ENCODE measurements at places on chromosomes 7 and 10.

DNA sequence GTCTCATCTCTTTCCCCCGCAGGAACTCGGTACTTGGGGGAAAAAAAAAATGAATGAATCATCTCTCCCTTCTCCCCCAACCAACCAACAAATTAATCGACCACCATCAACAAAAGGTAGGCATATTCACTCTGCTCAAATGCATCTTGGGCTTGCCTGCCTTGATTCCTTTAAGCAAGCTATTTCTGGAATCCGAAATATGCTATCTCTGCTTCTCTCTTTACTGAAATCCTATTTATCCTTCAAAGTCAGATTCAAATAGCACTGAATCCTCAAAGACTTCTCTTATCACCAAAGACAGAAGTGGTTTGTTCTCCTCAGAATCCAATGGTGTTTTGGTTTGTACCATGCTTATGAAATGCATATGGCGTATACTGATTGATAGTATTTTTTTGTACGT is 49.6 kb upstream of the TPK1 start:
- no peak for DNase-seq

GRCh38 chr7:112073530-112073929 is 132.7 kb downstream of the DOCK4 start:
- DNase-seq = no peak

- DNase-seq = no peak
Observed at GRCh38 chr7:2761131-2761624, 73.2 kb downstream of the AMZ1 start.

- DNase-seq = no peak
Observed at GRCh38 chr7:72211175-72211574, 201.0 kb downstream of the CALN1 start.

- peak; percentile 26 for DNase-seq
Observed at GRCh38 chr10:119139464-119140067, 25.9 kb downstream of the SFXN4 start.

DNA sequence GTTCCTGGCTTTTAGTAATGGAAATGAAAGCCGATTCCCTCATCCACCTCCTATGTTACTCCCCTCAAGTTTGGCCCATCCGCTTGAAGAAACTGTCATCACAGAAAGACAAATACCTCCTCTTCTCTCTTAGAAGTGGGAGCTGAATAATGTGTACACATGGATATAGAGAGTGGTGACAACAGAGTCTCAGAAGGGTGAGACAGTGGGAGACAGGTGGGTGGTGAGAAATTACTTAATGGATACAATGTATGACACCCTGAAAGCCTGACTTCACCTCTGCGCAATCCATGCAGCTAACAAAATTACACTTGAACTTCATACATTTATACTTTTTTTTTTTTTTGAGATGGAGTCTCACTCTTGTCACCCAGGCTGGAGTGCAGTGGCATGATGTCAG is 217.5 kb downstream of the SKIDA1 start:
- DNase-seq = no peak

- DNase-seq = no peak
Observed at GRCh38 chr7:32618987-32619386, 123.7 kb downstream of the AVL9 start.

DNA sequence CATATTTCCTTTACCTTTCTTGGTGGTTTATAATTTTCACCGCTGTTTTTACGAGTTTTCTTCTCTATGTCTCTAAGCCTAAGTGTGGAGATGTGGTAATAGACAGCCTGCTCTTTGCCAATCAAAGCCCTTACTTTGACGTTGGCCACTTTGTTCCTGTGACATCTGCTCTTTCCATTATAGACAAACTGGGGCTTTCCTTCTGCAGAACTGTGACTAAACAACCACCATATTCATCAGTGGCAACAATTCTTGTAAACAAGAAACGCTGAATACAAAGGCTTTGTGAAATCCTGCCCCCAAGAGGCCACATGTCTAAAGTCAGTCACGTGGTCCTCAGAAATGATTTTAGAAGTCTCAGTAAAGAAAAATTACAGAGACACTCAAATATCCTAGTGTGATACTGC is 59.6 kb upstream of the CAPZA2 start:
- no peak for DNase-seq

DNA sequence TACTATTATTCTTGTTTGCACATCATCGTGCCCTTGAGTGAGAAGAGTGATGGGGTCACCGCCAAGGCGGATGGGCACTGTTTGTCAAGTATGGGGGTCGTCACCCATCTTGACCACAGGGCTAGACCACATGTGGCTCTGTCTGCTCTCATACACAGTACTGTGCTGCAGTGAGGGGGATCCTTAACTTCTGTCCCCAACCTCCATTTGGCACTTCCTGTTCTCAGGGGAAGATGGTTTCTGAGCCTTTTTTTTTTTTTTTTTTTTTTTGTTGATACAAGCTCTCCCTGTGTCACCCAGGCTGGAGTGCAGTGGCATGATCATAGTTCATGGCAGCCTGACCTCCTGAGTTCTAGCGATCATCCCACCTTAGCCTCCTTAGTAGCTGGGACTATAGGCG is 13.6 kb downstream of the WBP1L start:
- DNase-seq = no peak

- DNase-seq = no peak
Observed at GRCh38 chr10:84190621-84191020, 3.7 kb upstream of the CDHR1 start.

DNA sequence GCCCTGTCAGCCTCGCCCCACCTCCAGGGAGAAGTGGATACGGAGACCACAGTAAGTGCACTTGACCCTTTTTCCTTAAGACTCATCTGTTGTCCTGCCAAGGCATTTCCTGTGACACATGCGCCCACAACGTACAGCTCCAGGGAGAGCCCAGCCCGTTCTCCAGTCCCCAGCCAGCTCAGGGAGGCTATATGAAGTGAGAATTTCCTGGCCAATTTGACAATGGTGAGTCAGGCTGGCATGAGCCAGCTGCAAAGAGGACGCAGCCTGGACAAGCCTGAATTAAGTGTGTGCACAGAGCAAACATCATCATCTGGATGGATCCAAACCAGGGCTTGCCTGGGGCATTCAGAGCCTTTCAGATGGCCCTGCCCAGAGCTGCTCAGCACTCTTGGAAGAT is 244.8 kb downstream of the KCNMA1 start:
- DNase-seq = no peak

DNA sequence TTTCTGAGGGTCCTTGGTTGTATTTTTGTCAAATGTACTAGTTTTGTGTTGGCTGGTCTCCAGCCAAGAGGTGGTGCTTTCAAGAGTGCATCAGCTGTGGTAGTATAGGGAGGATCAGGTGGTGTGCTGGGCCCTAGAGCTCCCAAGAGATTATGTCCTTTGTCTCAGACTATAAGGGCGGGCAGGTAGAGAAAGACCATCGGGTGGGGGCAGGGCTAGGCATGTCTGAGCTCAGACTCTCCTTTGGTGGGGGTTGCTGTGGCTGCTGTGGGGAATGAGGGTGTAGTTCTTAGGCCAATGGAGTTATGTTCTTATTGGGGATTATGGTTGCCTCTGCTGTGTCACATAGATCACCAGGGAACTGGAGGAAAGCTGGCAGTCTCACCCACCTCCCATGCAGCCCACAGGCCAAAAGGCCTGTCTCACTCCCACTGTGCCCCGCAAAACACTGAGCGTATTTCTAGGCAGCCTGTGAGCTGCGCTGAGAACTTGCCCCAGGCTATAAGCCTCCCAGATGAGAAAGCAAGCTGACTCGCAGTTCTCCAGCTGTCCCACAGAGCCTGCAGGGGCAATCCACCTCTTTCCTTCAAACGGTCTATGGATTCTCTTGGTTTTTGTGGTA is 1066.7 kb downstream of the GRM8 start:
- DNase-seq = no peak

Measured in stimulated activated CD4-positive, alpha-beta T cell treated with anti-CD3 and anti-CD28 coated beads, TNF-alpha, amount 100 ng/mL, for 48 hours (primary cell).